Foreskin keratinocyte (primary cell): ENCODE measurements at places on chromosomes 6 and 20. TPM values are rescaled to one million over a fixed set of nuclear protein-coding genes. Genes with fewer than 3 reads are reported as not detected.
A peak's percentile ranks its signal among the peaks of the same experiment; 100 is the strongest.

Gene CYP39A1
- 1.3 and 2.1 TPM in 2 replicates for total RNA-seq

DNA sequence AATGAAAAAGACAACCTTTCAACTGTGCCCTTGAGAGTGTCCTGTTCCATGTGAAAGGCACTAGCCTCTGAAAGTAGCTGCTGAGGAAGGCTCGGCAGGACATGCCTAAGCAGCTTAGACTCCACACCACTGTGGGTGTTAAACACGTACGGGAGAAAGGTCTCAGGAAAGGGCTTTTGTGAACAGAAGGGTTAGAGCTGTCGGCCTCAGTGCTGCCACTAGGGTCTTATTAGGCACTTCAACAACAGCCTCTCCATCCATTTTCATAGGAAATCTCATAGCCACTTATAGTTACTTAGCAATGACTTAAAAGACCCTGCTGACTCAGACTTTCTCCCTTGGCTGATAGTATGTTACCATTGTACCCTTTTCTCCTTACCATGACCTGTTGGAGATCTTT, 662.8 kb downstream of the TBC1D32 start:
- no peak for DNase-seq

DNA sequence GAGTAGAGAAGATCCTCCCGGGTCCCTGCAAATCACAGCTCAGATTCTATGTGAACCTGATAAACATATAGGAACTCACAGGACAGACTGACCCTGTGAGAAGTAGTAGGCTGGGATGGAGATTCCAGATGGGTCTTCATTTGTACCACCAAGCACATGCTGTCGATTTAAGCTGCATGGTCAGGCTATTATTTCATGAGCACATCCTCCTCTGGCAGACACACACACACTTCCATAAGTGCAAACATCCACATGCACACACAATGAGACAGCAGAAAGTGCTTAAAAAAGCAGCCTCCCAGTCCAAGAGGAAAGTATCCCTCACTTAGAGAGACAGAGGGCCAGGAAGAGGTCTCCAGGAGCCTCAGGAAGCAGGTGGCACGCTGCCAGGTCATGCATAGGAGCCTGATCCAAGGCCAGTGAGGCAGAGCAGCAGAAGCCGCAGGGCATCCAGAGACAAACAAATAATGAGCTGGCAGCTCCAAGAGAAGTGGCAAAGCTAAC, 131.8 kb downstream of the UNC5CL start:
- peak; percentile 59 for DNase-seq

- DNase-seq: no peak
Observed at GRCh38 chr20:37540001-37540400, 12.3 kb upstream of the BLCAP start.

DNA sequence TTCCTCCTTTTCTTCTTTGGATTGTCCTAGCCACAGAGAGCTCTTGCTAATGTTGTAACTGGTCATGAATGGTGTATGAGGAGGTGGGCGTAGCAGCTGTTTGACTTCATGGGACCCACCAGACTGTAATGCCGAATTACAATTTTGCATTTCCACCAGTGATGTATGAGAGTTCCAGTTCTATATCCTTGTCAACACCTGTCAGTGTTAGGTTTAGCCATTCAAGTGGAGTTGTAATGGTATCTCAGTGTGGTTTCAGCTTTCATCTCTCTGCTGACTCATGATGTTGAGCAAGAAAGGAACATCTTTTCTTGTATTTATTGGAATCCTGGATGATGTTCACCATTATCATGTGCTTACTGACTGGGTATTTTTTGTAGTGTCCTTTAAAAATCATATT, 5.1 kb downstream of the IGF2R start:
- peak; percentile 82 for DNase-seq

GRCh38 chr20:63500902-63501817, 2.3 kb upstream of the EEF1A2 start:
- DNase-seq: no peak

DNA sequence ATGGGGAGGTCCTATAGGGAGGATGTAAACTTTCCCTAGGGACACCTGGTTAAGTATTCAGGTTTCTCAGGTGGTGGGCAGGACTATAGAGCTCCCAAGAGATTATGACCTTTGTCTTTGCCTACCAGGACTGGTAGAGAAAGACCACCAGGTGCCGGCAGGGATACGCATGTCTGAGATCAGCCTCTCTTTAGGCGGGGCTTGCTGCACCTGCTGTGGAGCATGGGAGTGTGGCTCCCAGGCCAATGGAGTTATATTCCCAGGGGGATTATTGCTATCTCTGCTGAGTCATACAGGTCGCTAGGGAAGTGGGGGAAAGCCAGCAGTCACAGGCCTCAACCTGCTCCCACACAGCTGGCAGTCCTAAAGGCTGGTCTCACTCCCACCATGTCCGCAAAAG, 280.5 kb upstream of the MMS22L start:
- no peak for DNase-seq

DNA sequence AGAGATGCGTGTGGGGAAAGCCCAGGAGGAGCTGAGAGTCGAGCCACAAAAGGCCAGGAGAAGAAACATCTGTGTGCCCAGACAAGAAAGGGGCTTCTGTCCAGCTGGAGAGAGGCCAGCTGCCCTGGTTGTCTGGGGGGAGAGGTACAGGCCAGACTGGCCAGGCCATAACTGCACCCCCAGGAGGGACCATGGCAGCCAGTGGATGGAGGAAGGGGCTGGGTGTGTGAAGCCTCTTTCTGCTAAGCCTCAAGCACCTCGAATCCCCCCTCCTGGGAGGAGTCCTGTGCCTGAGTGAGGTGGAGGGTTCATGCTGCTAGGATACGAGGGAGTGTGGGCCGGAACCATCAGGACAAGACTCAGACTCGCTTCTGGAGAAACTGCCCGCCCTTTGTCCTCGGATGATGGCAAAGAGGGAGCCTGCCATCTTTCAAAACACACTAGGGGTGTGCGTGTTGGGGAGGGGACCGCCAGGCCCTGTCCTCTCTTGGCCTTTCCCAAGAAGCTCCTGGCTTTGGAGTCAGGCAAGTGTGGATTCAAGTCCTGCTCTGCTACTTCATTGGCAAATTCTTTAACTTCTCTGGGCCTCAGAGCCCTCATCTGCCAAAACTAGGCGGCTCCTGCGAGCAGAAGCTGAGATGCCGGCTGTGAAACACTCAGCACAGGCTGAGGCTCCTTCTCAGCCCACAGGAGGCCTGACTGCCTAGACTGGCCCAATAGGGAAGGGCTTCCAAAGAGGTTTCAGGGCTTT, 90.3 kb downstream of the ASXL1 start:
- DNase-seq: no peak

GRCh38 chr6:13251242-13251641, 77.1 kb downstream of the TBC1D7 start:
- DNase-seq: no peak

- DNase-seq: no peak
Observed at GRCh38 chr6:24907919-24908649, 27.7 kb downstream of the RIPOR2 start.
